Activated T-helper 1 cell treated with Interleukin-2 at 50 U/mL for 16 hours (primary cell): ENCODE measurements at places on chromosomes 3 and 15.

DNA sequence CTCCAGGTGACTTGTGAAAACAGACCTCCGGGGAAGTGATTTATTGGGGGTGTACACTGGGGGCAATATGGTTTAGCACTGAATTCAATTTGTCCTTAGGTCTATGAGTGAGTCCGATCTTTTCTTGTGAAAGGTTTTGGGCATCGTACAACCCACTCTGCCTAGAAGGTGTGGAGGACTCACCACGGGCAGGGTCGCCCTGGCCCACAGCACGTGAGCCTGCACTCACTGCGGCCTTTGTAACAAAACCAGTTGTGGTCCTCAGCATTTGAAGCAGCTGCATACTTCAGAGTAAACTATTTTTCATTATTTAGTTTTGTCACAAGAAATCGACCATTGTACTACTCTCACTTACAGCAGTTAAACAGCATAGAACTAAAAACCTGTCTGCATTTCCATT, 72.6 kb upstream of the BLM start:
- DNase-seq, result no peak

DNA sequence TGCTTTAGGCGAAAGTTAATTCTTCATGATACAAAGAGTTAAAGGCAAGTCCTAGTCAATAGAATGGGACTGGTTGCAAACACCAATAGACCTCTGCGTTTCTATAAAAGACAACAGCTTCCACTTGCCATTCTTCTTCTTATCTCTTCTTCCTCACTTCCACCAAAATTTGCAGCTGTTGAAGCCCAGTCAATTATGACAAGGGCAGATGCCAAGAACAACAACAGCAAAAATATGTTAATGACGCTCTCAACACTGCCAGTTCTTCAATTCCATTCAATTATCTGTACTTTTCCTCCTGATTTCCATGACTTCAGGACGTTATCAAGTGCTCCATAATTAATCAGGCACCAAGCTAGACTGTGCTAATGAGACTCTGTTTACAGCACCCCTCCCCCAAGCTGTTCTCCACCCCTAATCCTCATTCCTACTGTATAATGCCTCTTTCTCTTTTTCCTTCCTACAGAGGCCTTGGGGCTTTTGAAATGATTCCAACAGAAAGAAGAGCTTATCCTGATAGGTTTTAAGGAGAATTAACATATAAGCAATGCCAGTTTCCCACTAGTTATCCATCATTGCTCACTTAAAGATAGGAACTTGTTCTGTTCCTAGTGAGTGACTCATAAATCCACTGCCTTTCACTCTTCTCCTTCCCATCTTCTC, 1160.5 kb downstream of the IGSF11 start:
- no peak for DNase-seq

DNA sequence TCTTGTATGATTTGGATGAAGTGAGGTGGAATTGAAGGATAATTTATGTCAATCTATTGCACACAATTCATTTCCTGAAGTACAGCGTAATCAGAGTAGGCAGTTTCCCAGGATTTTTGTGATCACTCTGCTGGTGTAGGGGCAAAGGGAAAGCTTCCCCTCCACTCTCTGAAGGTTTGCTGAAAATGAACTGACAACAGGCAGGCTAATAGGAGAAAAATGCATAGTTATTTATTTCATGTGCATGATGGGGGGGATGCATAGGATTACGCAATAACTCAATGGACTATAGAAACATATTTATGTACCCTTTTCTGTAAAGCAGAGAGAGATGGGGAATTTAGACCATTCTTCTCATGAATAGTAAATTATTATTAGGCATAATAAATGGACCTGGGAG, 872.9 kb downstream of the NAALADL2 start:
- DNase-seq, result no peak

DNA sequence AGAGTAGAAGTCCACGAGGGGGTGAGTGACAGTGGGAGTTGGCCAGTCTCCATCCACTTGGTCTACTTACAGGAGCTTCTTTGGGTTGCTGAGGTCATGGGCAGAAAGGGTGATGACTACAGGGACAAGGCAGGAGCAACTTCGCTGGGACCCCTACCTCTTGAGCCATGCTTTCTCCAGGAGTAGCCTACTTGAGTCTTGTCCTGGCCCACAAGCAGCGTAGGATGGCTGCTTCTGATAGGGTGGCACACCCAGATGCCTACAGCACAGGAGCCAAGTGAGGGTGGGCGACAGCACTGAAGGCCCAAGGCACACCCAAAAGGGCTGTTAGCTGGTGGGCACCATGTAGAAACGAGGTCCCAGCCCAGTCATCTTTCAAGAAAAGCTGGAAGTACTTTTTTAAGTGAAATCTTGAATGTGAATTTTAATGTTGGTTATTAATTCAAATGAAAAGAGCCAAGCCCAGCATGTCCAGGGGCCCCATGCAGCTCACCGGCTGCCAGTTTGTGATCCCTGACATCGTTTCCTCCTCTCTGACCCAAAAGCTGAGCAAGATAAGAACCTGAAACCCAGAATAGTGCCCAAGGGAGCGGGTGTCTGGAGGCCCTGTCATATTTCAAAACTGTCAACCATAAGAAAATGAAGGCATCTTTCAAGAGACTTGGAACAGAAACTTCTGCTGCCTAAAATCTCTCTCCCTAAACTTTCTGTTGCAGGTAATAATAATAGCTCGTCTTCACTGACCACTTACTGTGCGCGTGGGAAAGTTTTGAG, 2.2 kb upstream of the CPEB1 start:
- no peak for DNase-seq

DNA sequence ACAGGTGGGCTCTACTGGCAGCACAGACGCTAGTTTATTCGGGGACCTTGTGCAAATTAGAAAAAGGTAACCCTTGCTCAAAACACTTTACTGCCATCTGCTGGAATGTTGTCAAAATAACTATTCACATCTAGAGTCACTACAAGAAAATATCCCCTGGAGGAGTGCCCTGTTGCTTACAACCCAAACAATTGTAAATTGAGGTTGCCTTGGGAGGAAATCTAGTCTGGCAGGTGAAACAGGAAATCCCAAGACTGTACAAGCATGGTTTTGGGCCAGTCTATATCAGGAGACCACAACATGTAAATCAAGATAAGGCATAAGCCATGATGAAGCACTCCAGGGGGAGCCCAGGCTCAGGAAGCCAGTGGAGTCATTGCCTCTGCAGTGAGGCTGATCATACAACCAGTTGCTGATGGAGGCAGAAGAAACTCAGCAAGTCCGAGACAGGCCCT, 136.8 kb upstream of the ACP3 start:
- DNase-seq, result no peak

- no peak for DNase-seq
Observed at GRCh38 chr3:149151843-149152242, 22.4 kb downstream of the HPS3 start.

GRCh38 chr3:49469037-49469935, 781 bp upstream of the DAG1 start:
- DNase-seq, result no peak

DNA sequence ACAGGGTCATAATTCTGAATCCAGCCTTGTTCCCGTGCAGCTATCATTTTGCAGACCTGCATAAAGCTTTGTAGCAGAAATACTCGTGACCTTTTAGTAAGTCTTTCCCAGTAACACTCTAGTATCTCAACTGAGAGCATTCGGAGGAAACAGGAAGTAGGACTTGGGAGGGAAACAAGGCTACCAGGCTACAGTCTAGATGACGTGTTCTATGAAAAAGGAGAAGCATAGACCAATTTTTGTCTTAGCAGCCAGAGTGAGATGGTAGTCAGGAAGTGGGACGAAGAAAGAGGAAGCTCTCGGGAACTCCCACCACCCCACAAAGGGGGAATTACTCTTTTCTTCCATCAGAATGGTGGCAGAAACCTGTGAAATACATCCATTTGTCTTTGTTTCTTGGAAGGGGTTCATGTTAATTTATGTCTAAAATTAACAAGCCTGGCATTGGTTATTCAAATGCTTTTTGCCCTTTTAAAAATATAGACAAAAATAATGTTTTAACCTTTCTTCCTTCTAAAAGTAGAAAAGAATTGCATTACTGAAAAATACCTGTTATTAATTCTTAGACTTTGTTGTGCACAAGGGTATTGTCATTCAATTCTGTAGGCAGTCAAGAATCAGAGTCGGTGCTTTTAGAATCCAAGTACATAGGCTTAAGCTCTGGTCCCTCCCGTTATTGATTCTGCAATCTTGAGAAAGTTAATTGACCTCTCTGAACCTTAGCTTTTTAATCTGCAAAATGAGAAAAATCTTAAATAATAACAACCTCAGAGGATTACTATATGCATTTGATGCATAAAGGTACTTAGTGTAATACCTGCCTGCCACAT, 1.6 kb upstream of the SUCNR1 start:
- no peak for DNase-seq
